ENCODE measurements at places on chromosomes 11 and 22. TPM values are rescaled to one million over a fixed set of nuclear protein-coding genes. Genes with fewer than 3 reads are reported as not detected.

DNA sequence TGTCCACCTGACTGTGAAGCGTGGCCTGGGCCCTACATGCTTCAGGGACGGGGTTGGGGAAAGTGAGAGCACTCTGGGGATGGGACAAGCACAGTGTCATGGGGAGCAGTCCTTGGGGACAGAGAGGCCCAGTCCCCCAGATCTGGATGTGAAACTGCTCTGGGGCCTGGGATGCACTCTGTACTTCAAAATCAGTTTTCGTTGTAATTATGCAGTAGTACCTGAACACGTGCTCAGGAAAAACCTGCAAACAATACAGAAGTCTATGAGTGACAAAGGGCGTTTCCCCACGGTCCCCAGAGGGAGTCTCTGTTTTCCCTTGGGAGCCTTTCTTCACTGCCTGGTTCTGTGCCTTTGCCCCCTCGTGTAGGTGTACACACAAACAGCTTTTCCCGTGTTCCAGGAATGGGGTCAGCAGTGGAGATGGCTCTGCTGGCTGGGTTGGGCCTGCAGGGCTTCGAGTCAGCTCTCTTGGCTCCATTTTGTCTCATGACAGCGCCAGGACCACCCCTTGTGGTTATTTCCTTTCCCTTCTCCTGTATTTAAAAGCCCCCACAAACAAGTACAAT lies 5.2 kb upstream of the TNFRSF13C start:
- peaks cover 5% of the 10 kb centered on the region for H3K36me3 ChIP-seq
- DNase-seq: no peak
- H3K4me1 ChIP-seq: peaks cover 3% of the 10 kb centered on the region
- H3K27me3 ChIP-seq: no peaks in the 10 kb centered on the region

DNA sequence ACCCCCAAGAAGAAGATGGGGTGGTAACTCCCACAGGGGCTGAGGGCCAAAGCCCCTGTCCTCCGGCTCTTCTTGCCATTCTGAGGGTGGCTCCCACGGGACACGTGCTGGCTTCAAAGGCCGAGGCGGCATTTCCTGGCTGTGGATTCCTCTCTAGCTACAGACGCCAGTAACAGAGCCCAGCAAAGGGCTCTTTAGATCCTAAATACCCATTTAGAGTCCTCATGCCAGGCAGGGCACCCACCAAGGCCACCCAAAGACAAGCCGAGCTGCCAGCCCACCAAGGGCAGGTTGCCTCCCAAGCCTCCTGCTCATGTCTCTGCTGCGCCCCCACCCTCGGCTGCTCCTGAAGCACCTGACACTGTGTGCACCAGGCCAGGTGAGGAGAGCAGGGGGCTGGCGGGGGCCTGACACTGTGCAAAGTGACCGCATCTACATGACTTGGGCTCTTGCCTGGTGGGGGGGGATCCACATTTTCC lies 5.7 kb downstream of the LRFN4 start:
- no peak overlapping the region for H3K4me3 ChIP-seq
- H3K4me1 ChIP-seq: peaks cover 6% of the 10 kb centered on the region
- H3K27ac ChIP-seq: no peak overlapping the region
- H3K36me3 ChIP-seq: peaks cover 11% of the 10 kb centered on the region
- no peak for DNase-seq
- no peaks in the 10 kb centered on the region for H3K27me3 ChIP-seq

DNA sequence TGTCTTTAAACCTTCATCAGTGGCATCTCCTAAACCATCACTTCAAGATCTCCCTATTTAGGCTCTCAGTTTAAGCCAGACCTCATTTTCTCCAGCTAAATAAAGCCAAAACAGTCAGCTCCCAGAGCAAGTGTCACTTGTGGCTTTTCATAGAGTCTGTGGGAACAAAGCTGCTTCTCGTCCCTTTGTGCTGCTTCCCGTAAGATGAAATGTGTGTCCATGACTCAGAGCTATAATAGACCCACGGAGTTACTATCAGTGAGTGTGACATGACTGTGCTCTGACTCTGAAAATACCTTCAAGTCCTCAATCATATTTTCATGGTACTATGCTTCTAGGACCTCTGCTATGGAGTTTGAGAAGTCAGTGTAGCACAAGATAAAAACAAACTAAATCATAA lies 57.3 kb upstream of the SLN start:
- H3K4me1 ChIP-seq: no peaks in the 10 kb centered on the region
- no peak overlapping the region for H3K4me3 ChIP-seq
- peak; percentile 28 for DNase-seq
- no peaks in the 10 kb centered on the region for H3K27me3 ChIP-seq
- no peak overlapping the region for H3K27ac ChIP-seq

GRCh38 chr22:29801796-29802195 lies 34.6 kb downstream of the UQCR10 start:
- no peaks in the 10 kb centered on the region for H3K4me1 ChIP-seq
- no peaks in the 10 kb centered on the region for H3K27me3 ChIP-seq
- peaks cover 52% of the 10 kb centered on the region for H3K36me3 ChIP-seq
- H3K4me3 ChIP-seq: no peak overlapping the region
- no peak for DNase-seq
- H3K27ac ChIP-seq: no peak overlapping the region

- DNase-seq: no peak
- H3K27ac ChIP-seq: peak overlapping the region; percentile 45
- no peak overlapping the region for H3K4me3 ChIP-seq
- H3K27me3 ChIP-seq: no peaks in the 10 kb centered on the region
- peaks cover 21% of the 10 kb centered on the region for H3K4me1 ChIP-seq
Observed at GRCh38 chr11:10567446-10567845, 1.0 kb downstream of the LYVE1 start.

GRCh38 chr11:115408036-115408921 lies 95.9 kb downstream of the CADM1 start:
- DNase-seq: no peak
- no peaks in the 10 kb centered on the region for H3K27me3 ChIP-seq
- H3K27ac ChIP-seq: no peak overlapping the region
- no peaks in the 10 kb centered on the region for H3K4me1 ChIP-seq
- H3K36me3 ChIP-seq: no peaks in the 10 kb centered on the region

DNA sequence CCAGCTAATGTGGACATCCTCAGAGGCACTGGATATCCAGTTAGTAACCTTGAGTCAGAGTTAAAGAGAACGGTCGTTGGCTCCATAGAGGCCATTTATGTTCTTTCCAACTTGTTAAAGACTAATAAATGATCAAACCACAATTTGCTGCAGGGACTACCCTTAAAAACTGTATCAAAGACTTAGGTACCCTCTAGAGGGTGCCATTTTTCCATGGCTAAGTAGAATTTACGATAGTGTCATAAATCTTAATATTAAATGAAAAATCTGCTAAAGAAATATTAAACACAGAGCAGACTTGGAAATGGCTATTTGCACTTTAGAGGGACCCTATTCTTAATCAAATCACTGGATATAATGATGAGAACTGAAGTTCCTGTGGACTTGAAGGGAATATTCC lies 685.2 kb upstream of the CHORDC1 start:
- no peaks in the 10 kb centered on the region for H3K27me3 ChIP-seq
- peaks cover 5% of the 10 kb centered on the region for H3K4me1 ChIP-seq
- no peak overlapping the region for H3K27ac ChIP-seq
- DNase-seq: peak; percentile 26
- no peaks in the 10 kb centered on the region for H3K36me3 ChIP-seq

DNA sequence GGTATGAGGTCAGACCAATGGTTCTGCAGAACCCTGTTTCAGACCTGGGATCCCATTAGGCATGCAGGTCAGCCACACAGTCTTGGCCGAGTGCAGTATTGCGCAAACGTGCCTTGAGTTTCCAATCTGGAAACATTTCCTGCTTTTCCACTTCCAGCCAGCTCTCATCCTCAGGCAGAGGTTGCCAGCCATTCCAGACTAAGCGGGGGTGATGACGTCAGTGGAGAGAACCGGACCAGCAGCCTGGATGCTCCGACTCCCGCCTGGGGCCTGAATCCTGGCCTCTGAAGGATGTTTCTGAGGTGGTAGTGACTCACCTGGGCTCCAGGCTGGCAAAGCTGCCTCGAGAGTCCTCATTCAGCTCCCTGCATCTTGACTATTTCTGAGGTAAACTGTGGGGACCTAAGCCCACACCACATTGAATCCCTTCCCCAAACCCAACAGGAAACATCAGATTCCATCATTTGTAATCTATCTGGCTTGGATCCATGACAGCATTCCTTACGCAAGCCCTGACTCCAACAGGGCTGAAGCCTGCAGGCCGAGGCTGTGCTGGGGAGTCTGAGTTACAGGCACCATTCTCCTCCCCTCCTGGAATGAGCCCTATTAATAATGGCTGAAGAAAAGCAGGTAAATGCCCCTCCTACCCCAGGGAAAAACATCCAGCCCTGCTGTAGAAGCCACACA lies 83.0 kb downstream of the ABTB2 start:
- no peak overlapping the region for H3K4me3 ChIP-seq
- H3K27me3 ChIP-seq: no peaks in the 10 kb centered on the region
- peak; percentile 76 for DNase-seq
- no peaks in the 10 kb centered on the region for H3K36me3 ChIP-seq
- no peak overlapping the region for H3K27ac ChIP-seq

GRCh38 chr11:86931548-86932258 lies 23.5 kb downstream of the FZD4 start:
- H3K27ac ChIP-seq: peak overlapping the region; percentile 51
- no peaks in the 10 kb centered on the region for H3K27me3 ChIP-seq
- DNase-seq: peak; percentile 57
- no peak overlapping the region for H3K4me3 ChIP-seq
- H3K36me3 ChIP-seq: peaks cover 5% of the 10 kb centered on the region

DNA sequence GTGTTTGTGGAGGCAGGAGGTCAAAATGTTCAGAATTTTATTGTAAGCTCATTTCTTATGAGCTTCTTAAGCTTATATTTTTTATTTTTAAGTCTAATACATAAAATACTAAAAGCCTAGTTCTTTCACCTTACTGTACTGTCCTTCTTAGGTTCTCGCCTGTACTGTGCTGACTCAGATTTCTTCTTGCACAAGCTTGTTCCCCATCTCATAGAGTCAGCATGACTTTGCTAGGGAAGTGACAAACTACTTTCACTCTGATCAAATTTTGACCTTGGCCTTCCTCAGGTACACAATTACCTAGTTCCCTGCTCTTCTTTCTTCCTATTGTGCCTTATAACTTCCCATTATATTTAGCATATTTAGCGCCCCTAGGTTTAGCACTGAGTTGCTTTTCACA lies 81.5 kb downstream of the STK33 start:
- H3K27me3 ChIP-seq: peaks cover 25% of the 10 kb centered on the region
- no peak overlapping the region for H3K27ac ChIP-seq
- no peak for DNase-seq
- H3K4me3 ChIP-seq: no peak overlapping the region

- no peak overlapping the region for H3K4me3 ChIP-seq
- no peak for DNase-seq
- no peak overlapping the region for H3K27ac ChIP-seq
- H3K27me3 ChIP-seq: peaks cover 21% of the 10 kb centered on the region
- no peaks in the 10 kb centered on the region for H3K4me1 ChIP-seq
Observed at GRCh38 chr11:128146926-128147605, 440.3 kb downstream of the ETS1 start.

DNA sequence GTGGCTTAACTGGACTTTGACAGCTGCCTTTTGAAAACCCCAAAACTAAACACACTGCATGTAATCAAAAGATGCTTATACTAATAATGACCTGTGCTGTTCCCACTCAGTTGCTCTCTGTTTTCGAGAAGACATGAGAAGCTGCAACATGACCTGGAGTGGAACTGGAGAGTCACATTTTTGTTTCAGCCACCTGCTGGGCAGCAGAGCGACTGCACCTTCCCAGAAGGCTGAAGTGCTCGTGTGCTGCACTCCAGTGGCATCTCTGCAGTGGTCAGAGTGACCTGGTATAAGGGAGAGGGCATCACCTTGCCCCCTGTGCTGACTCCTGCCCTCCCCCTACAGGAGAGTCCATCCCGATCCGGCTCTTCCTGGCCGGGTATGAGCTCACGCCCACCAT lies 8.6 kb downstream of the THYN1 start:
- no peaks in the 10 kb centered on the region for H3K4me1 ChIP-seq
- H3K36me3 ChIP-seq: peaks cover 55% of the 10 kb centered on the region
- H3K27me3 ChIP-seq: no peaks in the 10 kb centered on the region

DNA sequence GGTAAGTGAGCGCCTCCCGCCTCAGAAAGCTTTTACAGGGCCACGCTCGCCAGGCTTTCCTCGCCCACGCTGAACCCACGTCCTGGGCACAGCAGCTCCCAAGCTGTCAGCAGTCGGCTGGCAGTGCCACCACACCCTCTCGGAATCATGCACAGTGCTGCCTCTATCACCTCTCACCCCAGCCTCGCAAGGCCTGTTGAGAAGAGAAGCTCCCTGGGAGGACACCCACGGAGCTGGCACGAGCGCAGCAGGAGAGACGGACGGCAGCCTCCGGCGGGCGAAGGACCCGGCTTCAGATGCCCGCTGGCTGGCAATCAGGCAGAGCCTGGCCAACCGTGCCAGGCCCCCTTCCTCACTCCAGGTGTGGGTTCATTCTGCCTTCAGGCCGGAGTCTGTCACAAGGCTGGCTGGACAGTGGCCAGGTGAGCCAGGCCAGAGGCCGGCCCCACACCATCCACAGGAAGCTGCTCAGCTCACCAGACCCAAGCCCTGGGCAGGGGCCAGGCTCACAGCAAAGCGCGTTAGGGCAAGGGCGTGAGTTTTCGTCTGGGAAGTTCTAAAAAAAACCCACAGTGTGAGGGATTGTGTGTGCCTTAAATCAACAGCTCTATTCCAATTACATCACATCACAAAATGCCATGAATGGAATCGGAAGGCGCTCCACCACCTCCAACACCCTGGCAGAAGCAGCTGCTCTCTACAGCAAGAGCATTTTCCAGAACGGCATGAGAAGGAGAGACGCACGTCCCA lies 33.2 kb downstream of the TOLLIP start:
- peaks cover 3% of the 10 kb centered on the region for H3K36me3 ChIP-seq
- H3K4me3 ChIP-seq: no peak overlapping the region
- H3K27ac ChIP-seq: no peak overlapping the region

DNA sequence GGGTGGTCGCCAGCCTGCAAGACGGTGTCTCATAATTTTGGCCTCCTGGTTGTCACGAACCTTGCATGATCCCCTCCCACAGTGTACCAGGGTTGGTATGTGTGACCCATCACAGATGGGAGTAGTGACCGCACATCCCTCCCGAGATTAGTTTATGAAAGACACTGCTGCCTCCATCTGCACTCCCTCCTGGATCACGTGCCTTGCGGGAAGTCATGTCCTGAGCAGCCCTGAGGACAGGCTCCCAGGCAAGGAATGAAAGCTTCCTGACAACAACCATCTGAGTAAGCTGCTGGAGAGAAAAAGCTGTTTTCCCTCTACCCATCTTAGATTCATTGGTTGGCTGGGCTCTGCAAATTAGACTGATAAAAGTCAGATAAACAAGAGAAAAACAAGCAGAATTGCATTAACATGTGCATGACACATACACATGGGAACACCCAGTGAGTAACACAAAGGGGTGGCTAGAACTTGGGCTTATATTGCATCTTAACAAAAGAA lies 14.4 kb upstream of the PAMR1 start:
- no peaks in the 10 kb centered on the region for H3K36me3 ChIP-seq
- H3K4me1 ChIP-seq: no peaks in the 10 kb centered on the region
- peaks cover 48% of the 10 kb centered on the region for H3K27me3 ChIP-seq
- no peak overlapping the region for H3K27ac ChIP-seq

GRCh38 chr11:26096451-26096850 lies 235.5 kb upstream of the ANO3 start:
- H3K36me3 ChIP-seq: no peaks in the 10 kb centered on the region
- DNase-seq: no peak
- no peak overlapping the region for H3K27ac ChIP-seq

The TFIP11 gene
- 44.0 TPM for total RNA-seq

The IGLL1 gene
- total RNA-seq: not detected

All from A673 (cell line).